Frontal cortex (tissue), 4 donors: ENCODE measurements at places on chromosomes 7 and 10. TPM values are rescaled to one million over a fixed set of nuclear protein-coding genes. Genes with fewer than 3 reads are reported as not detected.

The SERPINE1 gene
- total RNA-seq = under 0.01 TPM

The POP7 gene
- total RNA-seq = 52.6 TPM

The WDFY4 gene
- total RNA-seq = 0.41 TPM

The OR2AE1 gene
- not detected for total RNA-seq

The UNCX gene
- not detected for total RNA-seq

The SLC26A3 gene
- total RNA-seq = not detected

The CALHM1 gene
- total RNA-seq = not detected

The CDK14 gene
- total RNA-seq = 77.9 TPM

The MYOF gene
- 2.9 TPM for total RNA-seq

The MGAM2 gene
- total RNA-seq = not detected

The ADCK2 gene
- total RNA-seq = 48.9 TPM

The ZNF365 gene
- total RNA-seq = 22.0 TPM

The JAKMIP3 gene
- total RNA-seq = 4.1 TPM

The ENKUR gene
- total RNA-seq = 4.5 TPM

The AGAP9 gene
- total RNA-seq = 1.2 TPM

The EPHA1 gene
- total RNA-seq = 0.41 TPM

The DIP2C gene
- total RNA-seq = 41.6 TPM

The FXYD4 gene
- not detected for total RNA-seq

The TMEM140 gene
- total RNA-seq = 0.41 TPM

The OGDHL gene
- total RNA-seq = 6.9 TPM

The DGKI gene
- 98.6 TPM for total RNA-seq

The TRPV5 gene
- total RNA-seq = not detected

The PTPRN2 gene
- 52.2 TPM for total RNA-seq

The DUS4L gene
- 15.5 TPM for total RNA-seq

The SVOPL gene
- 0.82 TPM for total RNA-seq

The TYW1B gene
- total RNA-seq = 2.0 TPM

The TAS2R41 gene
- not detected for total RNA-seq

The FEZF1 gene
- total RNA-seq = not detected

The ACADSB gene
- 14.3 TPM for total RNA-seq

The OR2A1 gene
- total RNA-seq = not detected

The ZNF853 gene
- 23.6 TPM for total RNA-seq

The LRRC18 gene
- not detected for total RNA-seq

The GPR146 gene
- total RNA-seq = 0.82 TPM

The UPK3B gene
- not detected for total RNA-seq

The PON1 gene
- total RNA-seq = not detected

The PSD gene
- 98.2 TPM for total RNA-seq

The CH25H gene
- total RNA-seq = 0.82 TPM

The PNLIPRP2 gene
- total RNA-seq = not detected

The TRDMT1 gene
- total RNA-seq = 28.1 TPM

The GPR15LG gene
- total RNA-seq = not detected

The TET1 gene
- total RNA-seq = 39.9 TPM

The HOXA5 gene
- total RNA-seq = not detected

The NRBF2 gene
- total RNA-seq = 20.4 TPM

The AKR1C8 gene
- not detected for total RNA-seq

The PIP gene
- total RNA-seq = not detected

The AQP1 gene
- total RNA-seq = 0.82 TPM

The SKAP2 gene
- total RNA-seq = 11.0 TPM

The STEAP1 gene
- total RNA-seq = 0.82 TPM

The SMO gene
- total RNA-seq = 8.6 TPM

The PDE6C gene
- not detected for total RNA-seq

The PAOX gene
- 7.7 TPM for total RNA-seq

The CYP2W1 gene
- total RNA-seq = not detected

The CUZD1 gene
- total RNA-seq = 0.41 TPM
